ENCODE measurements at places on chromosomes 6 and 20. TPM values are rescaled to one million over a fixed set of nuclear protein-coding genes. Genes with fewer than 3 reads are reported as not detected.

The PRDM13 gene
- polyA plus RNA-seq: not detected

The PACRG gene
- 1.7 TPM for polyA plus RNA-seq

The PAX1 gene
- 0.97 TPM for polyA plus RNA-seq

The DEFB124 gene
- polyA plus RNA-seq: 0.88 TPM

The BMP2 gene
- 2.6 TPM for polyA plus RNA-seq

All from hindlimb muscle (tissue), 1 donor.